ENCODE measurements at places on chromosomes 5 and 9.
A peak's percentile ranks its signal among the peaks of the same experiment; 100 is the strongest.

GRCh38 chr9:134168757-134169550, 4.6 kb upstream of the RNU6ATAC start:
- DNase-seq = no peak

DNA sequence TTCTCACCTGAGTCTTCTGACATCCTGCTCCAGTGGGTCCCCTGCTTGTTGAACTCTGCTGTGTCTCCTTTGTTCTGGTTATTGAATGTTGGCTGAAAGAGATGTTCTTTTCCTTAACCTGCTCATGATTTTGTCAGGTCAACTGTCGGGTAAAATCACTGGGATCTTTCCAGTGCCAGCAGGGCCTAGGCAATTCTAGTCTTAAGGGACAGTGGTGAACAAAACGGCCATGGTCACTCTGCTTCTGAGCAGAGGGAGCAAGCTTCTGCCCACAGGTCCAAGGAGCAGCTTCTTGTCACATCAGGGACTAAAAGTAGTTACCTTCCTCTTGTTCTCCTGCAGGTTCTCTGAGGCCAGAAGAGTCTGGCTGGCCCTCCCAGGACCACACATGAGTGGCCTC, 65.6 kb downstream of the SEC61B start:
- no peak for DNase-seq

DNA sequence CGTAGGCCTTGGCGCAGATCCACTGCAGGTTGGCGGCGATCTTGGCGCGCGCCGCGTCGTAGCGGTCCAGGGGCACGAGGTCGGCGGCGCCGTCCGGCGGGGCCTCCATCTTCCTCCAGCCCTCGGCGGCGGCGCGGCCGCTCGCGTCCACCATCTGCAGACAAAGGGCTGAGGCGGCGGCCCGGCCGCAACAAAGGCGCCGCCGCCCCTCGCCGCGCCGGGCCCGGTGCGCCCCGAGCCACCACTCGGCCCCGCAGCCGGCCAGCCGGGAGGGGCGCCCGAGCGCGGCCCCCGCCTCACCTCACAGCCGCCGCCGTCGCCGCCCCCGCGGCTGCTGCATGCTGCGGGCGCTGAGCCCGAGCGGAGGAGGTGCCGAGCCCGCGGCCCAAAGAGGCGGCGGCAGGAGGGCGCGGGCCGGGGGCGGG, 328 bp downstream of the CAMSAP1 start:
- no peak for DNase-seq

- no peak for DNase-seq
These were observed 67.6 kb downstream of the GHR start for GRCh38 chr5:42490831-42491230.

- DNase-seq = no peak
These were observed 2.4 kb downstream of the WNK2 start for GRCh38 chr9:93186215-93186945.

DNA sequence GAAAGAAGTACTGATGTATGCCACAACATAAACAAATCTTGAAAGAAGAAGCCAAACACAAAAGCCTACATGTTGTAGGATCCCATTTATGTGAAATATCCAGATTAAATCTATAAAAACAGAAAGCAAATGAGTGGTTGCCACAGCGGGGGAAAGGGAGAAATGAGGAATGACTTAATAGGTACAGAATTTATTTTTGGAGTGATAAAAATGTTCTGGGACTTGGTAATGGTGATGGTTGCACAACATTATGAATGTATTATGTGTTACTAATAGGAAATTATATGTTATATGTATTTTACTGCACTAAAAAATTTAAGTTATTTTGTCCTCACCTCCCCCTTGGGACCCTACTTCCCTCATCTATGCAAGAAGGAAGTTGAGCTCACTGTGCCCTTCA, 16.4 kb upstream of the TTC1 start:
- DNase-seq = no peak

- no peak for DNase-seq
These were observed 81.8 kb upstream of the FANCC start for GRCh38 chr9:95399261-95399660.

DNA sequence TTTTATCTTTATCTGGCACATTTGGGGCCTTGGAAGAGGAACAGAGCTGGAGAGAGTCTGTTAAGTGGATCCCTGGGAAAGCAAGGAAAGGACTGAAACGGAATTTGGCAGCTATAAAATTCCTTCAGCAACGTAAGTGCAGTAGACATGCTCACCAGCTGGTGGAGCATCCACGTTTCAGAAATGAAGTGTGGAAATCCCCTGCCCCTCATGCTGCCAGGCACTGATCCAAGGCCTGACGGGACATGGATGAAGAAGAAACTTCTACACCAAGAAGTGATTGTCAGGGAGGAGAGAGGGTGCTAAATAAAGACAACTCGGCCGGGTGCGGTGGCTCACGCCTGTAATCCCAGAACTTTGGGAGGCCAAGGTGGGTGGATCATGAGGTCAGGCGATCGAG, 209.3 kb downstream of the ROR2 start:
- no peak for DNase-seq

DNA sequence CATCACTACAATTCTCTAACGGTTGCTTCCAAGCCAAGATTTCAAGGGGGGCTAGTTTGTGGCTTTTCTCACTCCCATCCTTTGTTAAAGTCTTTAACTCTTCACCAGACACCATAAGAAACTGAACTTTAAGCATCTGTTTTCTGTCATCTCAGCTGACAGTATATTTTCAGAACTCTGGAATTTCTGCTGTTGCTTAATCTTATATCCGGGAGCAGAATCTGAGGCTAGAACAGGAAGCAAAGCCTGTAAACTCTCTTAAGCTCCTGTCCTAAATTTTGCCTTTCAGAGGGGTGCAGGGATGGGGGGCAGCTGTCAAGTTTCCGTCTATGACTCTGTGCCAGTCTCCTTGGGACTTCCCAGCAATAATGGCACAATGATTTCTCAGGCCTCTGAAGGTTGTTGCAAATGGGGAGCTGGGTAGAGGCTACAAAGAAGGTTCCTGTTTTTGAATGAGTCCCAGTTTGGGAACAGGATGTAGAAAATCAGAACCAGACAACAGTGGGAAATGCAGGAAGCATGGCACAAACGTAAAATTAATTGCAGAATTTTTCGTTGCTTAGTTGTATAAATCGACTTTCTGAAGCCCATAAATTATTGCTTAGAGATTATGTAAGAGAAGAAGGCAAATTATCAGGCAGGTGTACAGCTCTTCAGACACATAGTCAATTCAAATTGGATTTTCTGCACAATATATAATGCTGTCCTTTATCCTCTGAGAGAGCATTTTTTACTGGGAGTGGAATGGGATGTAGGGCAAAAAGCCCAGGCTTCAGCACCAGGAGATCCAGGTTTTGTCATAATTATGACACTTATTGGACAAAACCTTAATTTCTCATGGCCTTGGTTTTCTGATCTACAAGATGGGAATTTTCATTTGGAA, 430.9 kb downstream of the DMAC1 start:
- DNase-seq = no peak

DNA sequence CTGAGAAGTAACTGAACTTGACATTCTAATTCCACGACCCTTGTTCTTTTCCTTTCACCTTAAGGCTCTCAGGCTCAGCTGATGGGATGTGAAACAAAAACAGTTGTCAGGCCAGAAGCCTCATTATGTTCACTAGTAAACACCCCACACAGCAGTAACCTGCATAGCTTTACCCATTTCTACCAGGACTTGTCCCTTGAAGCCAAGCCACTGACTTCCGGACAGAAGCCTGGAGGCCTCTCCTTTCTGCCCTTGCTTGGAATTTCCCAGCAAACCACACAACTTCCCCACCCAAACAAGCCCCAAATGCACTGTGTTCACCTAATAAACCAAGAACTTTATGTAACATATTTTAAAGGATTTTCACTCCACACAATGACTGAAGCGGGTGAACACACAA, 19.6 kb downstream of the PRUNE2 start:
- no peak for DNase-seq

DNA sequence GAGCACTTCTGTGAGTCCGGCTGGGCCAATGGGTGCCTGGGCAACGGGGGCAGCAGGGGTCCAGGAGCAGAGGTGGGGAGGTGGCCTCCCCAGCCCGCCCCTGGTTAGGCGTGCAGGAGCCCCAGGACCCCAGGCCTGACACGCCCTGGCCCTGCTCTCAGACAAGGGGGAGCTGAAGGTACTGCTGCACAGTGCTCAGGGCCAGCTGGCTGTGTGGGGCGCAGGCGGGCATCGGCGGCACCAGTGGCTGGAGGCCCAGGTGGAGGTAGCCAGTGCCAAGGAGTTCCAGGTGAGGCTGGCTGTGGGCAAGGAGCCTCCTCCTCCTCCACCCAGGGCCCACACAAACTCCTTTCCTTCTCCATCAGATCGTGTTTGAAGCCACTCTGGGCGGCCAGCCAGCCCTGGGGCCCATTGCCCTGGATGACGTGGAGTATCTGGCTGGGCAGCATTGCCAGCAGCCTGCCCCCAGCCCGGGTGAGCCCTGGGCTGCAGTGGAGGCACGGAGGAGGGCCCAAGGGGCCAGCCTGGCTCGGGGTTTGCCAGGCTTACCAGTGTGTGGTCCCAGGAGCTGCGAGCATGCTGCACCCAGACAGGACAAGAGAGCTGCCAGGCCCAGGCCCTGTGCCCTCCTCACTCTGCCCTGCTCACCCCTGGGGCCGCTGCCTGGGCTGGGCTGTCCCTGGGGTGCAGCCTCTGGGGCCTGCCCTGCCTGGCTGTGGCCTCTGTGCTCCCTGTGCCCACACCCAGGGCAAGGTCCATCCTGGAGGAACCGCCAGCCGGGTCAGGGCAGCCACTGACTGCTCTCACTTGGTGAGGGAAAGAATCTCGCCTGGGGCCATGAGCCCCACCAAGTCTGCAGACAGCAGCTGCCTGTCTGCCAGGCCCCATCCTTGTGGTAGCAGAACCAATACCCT, 7.0 kb downstream of the MAMDC4 start:
- DNase-seq = no peak

DNA sequence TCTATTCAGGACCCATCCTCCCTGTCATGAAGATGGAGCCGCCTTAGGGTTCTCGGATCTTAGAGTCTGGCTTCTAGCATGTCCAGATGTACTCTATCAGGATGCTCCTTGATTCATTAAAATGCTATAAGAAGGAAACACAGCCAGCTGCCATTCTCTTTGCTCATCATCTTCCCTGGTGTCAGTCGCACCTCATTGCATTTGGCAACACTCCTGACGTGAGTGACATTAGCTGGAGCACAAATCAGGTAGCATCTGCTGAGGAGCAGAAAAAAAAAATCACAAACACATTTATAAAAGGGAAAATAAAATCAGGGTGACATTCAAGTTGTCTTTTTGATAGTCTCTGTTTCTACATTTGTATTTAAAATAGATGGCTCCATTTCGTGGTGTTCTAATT, 226.1 kb upstream of the NMUR2 start:
- DNase-seq = no peak

DNA sequence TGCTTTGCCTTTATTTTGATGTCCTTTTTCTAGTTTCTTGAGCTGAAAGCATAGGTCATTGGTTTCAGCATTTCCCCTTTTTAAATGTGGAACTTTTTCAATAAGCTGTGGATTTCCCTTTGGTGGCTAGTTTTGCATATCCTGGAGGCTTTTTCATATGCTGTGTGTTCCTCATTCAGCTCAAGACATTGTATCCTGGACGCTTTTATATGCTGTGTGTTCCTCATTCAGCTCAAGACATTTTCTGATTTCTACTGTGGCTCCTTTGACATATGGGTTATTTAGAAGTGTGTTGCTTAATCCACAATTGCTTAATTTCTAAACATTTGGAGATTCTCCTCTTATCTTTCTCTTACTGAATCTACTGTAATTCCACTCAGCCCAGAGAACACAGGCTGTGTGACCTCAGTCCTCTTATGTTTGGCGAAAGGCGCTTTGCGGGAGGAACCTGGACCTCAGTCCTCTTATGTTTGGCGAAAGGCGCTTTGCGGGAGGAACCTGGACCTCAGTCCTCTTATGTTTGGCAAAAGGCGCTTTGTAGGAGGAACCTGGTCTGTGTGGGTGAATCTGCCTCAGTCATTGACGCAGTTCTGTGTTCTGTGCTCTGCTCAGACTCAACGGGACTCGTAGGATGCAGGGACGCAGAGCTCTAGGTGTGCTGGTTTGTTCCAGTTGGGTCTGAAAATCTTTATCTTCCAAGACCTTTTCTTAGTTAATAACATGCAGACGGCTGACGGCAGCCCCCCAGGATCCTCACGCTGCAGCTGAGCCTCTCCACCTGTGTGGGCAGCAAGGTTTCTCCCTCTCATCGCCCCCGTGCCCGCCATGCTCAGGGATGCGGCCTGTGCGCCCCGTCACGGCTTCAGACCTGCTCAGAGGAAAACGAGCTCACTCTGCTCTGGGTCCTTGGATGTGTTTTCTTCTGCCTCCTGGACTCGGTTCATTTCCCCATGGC, 6.0 kb upstream of the SLC9A3 start:
- no peak for DNase-seq

DNA sequence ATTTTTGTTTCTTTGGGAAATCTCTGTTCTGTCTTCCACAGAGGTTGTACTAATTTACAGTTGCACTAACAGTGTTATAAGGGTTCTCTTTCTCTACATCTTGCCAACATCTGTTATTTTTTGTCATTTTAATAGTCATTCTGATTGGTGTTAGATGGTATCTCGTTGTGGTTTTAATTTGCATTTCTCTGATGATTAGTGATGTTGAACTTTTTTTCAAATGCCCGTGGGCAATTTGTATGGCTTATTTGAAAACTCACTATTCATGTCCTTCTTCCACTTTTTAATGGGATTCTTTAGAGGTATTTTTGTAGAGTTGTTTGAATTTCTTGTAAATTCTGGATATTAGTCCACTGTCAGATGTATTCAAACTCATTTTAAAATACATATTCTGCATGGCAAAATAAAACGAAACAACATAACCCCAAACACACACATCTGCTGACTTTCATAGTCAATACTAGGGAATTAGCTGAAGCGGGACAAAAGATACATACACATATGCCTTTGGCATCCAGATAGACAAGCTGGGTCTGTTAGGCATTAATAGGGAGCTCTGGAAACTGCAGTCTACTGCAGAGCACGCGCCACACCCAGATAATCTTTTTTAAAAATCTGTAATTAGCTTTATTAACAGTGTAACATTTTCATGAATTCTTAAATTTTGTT, 5.8 kb upstream of the SPATA31C2 start:
- DNase-seq = no peak

GRCh38 chr5:174972291-174972690, 247.9 kb downstream of the MSX2 start:
- DNase-seq = no peak

DNA sequence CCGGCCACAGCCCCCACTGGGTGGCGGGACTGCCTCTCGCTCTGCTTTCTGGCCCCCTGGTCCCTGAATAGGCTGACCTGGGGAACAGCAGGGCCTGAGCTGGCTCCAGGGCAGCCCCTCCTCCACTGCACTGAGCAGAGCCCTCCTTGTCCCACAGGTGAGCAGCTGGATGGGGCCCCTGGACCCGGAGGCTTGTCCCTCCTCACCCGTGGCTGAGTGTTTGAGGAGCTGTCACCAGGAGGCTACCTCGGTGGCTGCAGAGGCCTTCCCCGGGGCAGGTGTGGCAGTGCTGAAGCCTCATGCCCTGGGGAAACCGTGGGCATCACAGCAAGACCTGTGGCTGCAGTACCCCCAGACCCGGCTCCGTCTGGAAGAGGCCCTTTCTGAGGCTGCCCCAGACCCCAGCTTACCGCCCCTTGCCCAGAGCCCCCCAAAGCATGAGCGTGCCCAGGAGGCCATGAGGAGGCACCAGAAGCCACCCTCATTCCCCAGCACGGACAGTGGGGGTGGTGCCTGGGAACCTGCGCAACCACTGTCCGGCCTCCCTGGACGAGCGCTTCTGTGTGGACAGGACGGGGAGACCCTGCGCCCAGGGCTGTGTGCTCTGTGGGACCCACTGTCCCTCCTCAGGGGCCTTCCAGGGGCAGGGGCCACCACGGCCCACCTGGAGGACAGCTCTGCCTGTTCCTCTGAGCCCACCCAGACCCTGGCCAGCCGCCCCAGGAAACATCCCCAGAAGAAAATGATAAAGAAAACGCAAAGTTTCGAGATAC, 28.5 kb upstream of the LRRC14B start:
- peak; percentile 66 for DNase-seq

- DNase-seq = no peak
These were observed 15.2 kb upstream of the RHOBTB3 start for GRCh38 chr5:95715799-95716461.

All from cardiac septum (tissue), 1 donor.